IMR-90 (cell line): ENCODE measurements at places on chromosomes 2 and 18. TPM values are rescaled to one million over a fixed set of nuclear protein-coding genes. Genes with fewer than 3 reads are reported as not detected.

- DNase-seq = no peak
Measured at GRCh38 chr2:71597756-71598155, 144.4 kb downstream of the DYSF start.

- DNase-seq = peak; percentile 70
Measured at GRCh38 chr2:191501561-191502168, 176.3 kb upstream of the NABP1 start.

DNA sequence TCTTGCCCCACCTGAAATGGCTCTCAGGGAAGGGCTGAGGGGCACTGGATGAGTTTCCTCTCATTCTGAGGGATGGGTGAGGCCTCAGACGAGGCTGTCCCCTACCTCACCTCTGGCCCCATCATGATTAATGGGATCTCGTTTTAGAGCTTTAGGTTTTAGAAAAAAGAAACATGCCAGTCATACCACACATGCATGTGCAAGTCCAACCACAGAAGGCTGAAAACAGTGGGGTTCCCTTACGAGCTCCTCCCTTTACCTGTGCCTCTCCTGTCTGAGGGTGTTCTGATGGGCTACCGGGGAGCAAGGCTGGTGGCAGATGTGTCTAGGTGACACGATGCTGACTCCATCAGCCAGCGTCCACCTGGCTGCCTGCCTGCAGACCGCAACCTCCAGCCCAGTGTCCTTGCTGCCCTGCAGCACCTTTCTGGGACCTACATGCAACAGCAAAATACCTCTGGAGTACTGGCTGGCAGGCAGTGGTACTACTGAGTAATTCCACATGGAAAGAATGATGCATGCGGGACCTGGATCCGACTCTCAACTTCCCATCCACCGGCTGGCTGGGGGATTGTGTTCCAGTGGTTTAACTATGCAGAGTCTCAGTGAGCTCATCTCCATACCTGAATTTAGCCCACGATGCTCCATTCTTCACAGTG, 9.1 kb upstream of the LYPD6B start:
- DNase-seq = no peak

- DNase-seq = no peak
Measured at GRCh38 chr2:73962798-73963197, 21.9 kb upstream of the TET3 start.

The ATP6V1C2 gene
- 0.04 TPM in 1 of 2 replicates, not detected in the other for polyA plus RNA-seq

The CFAP221 gene
- polyA plus RNA-seq = not detected in 2 replicates
